Caco-2 (cell line): ENCODE measurements at places on chromosomes 3 and 15. TPM values are rescaled to one million over a fixed set of nuclear protein-coding genes. Genes with fewer than 3 reads are reported as not detected.
A peak's percentile ranks its signal among the peaks of the same experiment; 100 is the strongest.

The SAXO2 gene
- total RNA-seq, result 0.61 TPM in 1 of 2 replicates, not detected in the other

The DZIP3 gene
- total RNA-seq, result 20.9 and 21.2 TPM in 2 replicates

DNA sequence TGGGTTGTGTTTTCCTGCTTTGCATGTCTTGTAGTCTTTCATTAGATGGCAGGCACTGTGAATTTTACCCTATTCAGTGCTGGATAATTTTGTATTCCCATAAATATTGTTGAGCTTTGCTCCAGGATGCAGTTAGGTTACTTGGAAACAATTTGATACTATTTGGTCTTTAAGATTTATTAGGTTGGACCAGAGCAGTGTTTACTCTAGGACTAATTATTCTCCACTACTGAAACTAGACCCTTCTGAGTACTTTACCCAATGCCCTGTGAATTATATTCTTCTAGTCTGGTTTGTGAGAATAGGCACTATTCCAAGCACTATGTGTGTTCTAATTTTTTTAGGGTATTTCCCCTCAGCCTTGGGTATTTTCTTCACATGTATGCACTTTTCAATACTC lies 37.8 kb upstream of the TASOR start:
- no peak for DNase-seq

- DNase-seq, result peak; percentile 67
Measured at GRCh38 chr15:45795440-45796069, 160.7 kb downstream of the SQOR start.

DNA sequence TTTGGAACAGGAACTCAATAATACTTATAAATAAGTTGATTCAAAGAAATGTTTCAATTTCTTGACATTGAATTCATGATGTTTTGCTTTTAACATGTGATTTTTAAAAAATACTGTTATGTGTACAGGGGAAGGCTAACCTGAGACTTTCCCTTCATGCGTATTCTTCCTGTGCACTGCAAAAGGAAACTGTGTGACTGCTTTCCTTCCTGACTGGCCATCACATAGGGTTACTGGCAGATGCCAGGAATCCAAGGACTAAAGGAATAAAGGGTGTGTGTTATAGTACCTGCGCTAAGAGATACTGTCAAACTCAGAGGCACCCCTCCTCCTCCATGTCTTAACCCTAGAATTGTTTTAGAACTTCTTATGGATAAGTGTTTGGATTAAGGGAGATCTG lies 236.0 kb downstream of the UBE2E2 start:
- DNase-seq, result no peak

DNA sequence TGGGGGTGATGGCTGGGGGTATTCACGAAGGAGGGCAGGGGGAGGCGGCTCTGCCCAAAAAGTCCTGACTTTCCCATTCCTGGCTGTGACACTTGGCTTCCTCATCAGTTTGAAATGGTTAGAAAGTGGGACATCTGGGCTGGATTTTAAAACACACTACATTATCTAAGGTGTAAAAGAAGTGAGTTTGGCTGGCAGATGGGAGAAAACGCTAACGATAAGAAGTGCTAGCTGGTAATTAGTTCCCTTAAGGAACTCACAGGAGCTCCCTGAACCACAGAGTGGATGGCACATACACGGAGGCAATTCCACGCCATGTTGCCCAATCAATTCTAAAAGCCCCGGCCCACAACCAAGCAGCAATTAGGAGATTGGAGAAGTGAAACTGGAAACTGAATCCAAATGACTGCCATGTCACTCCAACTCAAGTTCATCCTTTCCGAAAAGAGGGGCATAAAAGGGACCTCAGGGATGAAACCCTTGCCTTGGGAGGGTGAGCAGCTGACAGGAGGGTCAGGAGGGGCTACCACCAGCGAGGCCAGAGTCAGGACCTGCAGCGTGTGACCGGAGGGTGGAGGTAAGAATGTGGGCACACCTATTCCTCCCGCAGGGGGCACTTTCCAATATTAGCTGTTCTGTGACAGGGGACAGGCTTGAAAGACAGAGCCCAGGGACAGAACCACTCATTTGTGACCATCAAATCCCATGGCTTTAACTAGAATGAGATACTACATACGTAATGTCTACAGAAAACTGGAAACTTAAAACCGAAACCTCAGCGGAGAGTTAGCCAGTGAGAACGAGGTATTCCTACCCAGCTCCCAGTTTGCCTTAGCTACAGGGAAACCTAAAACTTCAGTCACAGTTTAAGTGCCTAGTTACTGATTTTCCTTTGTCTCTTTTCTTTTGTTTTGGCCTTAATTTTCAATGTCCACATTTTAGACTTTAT lies 95.3 kb upstream of the OXTR start:
- no peak for DNase-seq

DNA sequence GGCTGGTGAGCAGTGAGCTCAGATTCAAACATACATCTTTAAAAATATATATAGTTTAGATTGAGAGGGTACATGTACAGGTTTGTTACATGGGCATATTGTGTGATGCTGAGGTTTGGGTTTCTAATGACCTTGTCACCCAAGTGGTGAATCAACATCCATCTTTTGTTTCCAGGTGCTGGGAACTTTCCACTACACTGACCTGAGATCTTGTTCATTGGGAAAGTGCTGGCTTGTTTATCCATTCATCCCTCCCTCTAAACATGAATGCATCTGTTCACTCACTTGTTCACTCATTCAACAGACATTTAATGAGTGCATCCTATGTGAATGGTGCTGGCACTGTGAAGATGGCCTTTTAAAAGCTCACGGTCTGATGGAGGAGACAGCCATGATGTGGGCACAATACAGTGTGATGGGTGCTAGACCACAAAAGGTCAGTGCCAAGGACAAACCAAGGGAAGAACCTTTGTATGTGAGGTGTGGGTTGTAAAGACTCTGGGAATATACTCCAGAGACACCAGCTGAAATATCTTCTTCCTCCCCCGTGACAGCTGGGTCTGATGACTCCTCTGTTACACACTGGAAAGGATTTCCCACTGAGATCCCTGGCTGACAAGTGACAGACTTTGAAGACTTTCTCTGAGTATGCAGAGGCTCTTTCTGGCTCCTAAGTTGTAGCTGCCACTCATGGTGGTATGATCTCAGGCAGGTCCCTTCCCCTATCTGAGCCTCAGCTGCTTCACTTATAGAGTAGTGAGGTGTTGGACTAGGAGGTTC lies 16.2 kb upstream of the ITGA11 start:
- DNase-seq, result no peak

- peak; percentile 60 for DNase-seq
Measured at GRCh38 chr3:132660052-132660810, at the start of gene UBA5. TSS of gene UBA5 (plus strand) at chr3:132660329. CDS start at chr3:132660538, 209 bp downstream.

- DNase-seq, result peak; percentile 43
Measured at GRCh38 chr3:14301558-14301957, 100.8 kb upstream of the SLC6A6 start.

DNA sequence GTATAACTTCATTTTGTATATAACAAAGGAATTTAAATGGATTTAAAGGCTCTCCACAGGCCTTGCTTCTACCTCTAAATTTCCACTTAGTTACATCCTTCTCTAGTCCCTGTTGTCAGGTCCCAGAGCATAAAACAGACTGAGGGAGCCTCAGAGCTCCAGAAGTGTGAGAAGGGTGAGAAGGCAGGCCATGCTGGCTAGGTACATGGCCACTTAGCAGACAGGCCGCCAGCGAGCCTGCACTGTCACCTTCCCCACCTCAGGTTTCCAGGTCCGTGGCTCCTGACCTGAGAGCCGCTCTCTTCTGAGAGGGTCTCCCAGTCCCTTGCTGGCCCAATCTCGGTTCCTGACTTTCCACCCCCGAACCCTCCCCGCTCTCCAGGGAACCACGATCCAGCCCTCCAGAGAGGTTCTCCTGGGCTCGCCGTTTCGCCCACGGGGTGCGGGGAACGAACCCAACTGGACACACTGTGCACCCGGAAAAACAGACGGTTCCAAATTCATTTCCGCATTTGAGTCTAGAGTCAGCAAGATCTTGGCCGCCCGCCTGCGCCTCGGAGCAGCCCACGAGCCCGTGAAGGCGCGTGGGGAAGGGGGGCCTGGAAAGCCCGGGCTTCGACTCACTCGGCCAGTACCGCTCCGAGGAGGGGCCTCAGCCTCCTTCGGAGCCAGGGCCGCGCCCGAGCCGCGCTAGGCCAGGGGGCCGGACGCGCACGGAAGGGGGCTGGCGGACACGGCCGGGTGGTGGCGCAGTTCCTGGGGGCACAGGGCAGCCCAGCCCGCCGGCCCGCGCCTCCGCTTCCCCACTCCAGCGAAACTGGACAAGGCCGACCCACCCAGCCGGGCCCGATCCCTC lies 16.7 kb upstream of the SOX2 start:
- DNase-seq, result no peak

- no peak for DNase-seq
Measured at GRCh38 chr3:170780955-170781354, 89.0 kb downstream of the RPL22L1 start.

GRCh38 chr3:148036331-148036876 lies 627.2 kb downstream of the ZIC1 start:
- DNase-seq, result no peak

- no peak for DNase-seq
Measured at GRCh38 chr15:47405365-47406162, 311.7 kb upstream of the SEMA6D start.

DNA sequence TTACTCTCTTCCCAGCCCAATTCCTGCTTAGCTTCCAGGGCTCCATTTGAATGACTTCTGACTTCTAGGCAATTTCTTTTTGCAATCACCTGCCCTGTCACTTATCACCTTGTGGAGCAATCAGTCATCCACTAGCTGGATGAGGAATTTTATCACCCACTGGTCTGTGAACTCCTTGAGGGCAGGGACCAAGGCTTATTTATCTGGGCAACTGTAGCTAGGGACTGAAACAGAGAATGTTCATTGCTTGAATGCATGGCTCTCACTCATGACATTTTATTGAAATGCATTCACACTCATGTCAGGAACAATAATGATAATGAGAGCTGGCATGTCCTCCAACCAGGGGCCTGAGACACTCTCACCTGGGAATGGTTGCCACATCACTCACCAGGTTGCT lies 15.5 kb downstream of the TNFAIP8L3 start:
- DNase-seq, result no peak
